ENCODE measurements at places on chromosomes 11 and 22.

DNA sequence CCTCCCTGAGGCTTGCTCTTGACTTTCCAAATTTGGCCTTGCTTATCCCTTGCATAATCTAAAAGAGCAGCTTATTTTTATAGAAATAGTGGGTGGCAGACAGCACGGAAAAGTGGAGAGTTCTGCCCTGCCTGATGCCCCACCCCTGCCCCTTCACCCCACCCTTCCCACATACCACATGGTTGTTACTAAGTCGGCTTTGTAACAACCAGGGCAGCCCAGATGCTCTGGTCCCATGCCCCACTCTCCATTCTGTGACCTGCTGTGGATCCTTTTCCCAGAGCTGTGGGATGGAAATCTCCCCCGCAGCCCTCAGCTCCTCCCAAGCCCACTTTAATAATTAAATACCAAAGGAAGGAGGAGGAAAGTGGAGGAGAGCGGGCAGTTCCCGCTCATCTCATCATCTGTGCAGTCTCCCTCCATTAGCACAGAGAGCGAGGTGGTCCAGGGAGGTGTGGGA is 10.9 kb downstream of the MRGPRF start:
- DNase-seq: no peak

DNA sequence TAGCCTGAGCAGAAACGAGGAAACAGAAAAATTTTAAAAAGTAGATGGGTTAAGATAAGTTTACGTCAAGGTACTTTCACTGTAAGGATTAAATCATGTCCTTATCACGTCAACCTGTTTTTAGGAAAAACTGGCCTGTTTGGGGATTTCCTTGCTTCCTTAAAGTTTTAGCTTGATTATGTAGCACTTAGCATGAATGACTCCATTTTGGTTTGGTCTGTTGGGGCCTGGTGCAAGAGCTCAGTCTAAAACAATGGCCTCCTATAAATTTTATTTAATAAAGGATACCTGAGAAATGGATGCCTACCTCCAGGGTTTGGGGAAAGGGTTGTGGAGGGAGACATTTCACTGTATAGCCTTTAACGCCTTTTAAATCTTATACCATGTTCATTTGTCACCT is 33.2 kb upstream of the CSTF3 start:
- DNase-seq: no peak

GRCh38 chr11:84929738-84930137 is 697.4 kb downstream of the DLG2 start:
- no peak for DNase-seq

DNA sequence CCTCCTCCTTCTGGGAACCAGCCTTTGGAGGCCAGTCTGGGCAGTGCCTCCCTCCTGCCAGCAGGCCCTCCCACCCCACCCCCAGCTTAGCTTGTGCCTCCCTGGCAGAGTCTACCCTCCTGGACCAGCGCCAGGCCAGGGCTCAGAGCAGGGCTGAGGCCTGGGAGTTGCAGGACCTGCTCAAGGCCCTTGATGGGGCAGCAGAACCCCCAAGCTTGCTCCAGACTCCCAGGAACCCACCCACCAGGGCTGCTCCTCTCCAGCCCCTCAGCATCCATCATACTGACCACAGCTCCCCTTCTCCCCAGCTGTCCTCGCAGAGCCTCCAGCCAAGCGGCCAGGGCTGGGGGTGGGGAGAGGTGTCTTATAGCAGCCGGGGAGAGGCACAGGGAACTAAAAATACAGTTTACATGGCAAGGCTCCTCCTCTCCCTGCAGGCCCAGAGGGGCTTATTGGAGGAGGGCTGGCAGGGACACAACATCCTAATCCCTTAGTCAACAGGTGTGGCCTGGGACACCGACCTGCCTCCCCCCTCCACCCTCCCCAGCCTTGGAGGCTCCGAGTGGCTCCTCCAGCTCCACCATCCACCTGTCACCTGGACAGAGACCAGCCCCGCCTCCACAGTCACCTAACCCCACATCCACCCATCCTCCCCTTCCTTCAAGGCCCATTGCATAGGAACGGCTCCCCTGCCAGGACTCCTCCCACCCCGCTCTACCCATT is 5.2 kb upstream of the MB start:
- no peak for DNase-seq

DNA sequence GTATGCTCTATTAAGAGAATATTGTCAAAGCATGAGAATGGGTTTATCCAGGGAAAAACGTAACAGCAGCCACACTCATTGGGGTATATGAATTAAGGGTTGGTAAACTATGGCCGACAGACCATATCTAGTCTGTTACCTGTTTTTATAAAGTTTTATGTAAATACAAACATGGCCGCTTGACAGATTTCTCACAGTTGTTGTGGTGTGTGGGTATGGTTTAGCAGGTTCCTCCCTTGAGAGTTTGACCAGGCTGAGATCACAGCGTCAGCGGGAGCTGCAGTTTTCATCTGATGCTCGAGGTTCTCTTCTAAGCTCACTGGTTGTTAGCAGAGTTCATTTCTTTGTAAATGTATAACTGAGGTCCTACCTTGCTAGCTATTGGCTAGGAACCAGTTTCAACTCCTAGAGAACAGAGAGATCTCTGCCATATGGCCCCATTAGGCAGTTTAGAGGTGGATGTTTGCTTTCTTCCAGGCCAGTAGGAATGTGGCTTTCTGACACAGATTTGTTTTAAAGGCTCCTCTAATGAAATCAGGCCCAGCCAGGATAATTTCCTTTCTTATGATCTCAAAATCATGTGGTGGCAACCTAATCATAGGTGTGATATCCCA is 45.5 kb upstream of the GRIK4 start:
- DNase-seq: no peak

DNA sequence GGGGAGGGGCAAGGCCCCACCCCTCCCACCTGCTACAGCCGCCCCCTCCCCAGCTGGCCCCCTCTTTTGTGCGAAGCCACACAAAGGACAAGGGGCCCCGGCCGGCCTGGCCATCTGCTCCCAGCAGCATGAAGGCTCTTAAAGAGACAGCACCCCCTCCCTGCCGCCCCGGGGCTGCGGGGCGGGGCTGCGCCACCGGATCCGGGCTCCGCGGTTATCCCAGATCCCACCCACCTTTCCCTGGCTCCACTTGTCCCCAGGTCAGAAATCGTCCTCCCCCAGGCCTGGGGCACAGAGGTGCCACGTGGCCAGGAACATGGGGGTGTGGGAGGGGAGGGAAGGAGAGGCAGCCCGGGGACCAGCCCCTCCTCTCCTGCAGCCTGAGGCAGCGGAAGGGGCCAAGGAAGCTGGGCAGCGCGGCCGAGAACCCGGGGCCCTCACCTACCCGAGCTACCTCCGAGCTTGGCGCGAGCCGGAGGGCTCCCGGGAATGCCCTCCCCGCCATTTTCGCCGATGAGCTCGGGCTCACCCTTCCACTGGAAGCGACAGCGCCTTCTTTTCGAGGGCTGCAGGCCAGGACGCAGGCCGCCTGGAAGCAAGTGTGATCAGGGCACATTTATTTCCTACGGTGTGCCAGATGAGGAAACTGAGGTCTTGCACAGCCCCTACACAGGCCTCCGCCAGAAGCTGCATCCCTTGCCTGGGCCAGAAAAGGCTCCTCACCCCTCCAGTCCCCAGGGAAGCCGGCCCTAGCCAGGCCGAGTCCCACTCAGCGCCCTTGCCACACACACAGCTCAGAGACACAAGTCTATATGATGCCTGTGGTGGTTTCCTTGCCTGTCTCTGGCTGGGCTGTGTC is 2.5 kb upstream of the RCOR2 start:
- DNase-seq: no peak

DNA sequence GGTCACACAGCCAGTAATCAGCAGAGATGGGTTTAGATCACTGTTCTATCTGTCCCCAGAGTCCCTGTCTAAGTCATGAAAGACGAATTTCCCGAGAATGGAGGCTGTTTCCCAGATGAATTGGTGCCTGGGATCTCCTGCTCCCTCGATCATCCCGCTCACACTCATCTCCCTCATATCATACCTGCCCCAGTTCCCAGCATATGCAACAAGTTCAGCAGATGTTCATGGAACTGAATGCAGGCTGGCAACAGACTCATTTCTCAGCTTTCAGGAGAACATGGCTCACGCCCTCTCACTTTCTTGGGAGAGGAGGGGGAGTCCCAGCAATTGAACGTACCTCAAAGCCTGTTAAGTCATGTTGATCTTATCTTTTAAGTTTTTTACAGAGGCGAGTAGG is 22.1 kb downstream of the CD6 start:
- no peak for DNase-seq

DNA sequence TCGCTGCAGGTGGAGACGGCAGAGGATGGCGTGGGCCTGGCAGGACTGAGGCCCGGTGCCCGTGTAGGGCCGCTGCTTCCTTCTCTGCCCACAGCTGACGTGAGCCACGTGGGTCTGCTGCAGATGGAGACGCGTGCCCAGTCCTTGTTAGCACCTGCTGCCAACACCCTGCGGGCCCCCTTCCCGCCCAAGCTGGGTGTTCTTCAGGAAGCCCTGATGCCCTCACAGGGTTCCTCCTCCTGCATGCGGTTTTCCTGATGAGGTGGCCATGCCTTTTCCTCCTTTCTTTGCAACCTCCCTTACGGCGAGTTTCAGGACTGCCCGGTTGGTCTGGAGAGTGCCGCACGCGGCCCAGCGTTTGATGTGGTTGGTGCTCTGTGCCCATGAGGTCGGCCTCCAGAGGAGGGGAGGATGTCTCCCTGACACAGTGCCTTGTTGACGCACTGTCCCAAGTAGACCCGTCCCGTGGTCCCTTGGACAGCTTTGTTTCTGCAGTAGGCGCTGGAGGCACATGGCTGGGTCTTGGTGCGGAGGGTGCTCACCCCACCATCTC is 44.7 kb downstream of the AP2A2 start:
- no peak for DNase-seq

DNA sequence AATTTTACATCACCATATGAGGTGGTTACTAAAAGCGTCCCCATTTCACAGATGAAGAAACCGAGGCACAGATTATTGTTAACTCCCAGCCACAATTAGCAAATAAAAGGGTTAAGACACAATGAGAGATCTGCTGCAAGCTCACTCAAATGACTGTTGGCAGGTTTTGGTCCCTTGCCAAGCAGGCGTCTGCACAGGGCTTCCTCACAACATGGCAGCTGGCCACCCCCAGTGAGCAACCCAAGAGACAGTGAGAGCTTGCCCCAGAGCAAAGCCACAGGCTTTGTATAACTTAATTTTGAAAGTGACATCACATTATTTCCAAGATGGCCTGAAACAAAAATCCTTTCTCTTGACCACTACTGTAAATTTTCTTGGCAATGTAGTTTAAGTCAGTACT is 217.6 kb downstream of the NTM start:
- DNase-seq: no peak

GRCh38 chr11:102575012-102575411 is 44.5 kb upstream of the MMP7 start:
- no peak for DNase-seq

DNA sequence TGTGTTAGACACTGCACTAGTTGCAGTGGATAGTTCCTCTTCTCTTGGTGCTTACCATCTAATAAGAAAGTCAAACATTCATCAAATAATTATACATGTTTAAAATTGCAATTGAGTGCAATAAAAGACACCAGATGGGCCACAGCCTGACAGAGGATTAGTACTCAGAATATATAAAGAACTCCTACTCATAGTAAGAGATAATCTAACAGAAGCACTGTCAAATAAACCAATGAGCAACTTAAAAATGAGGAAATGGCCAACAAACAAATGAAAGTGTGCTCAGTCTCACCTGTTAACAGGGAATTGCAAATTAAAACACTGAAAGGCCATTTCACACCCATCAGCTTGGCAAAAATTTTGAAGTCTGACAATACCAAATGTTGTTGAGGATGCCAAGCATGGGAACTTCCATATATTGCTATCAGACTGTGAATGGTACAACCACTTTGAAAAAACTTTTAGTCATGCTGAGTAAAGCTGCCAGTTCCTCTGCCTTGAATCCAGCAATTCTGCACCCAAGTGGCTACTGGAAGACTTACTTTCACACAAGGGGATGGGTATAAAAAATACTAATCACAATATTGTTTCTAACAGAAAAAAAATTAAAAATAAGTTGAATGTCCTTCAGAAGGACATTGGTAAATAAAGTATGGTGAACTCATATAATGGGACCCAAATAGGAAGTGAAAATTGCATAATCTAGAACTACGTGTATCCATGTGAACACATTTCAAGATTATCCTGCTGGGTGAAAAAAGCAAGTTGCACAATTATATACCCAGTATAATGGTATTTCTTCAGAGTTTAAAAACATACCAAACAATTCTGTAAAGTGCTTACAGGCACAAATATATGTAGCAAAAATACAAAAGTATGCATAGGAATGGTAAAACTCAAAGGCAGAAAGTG is 41.4 kb upstream of the CREB3L1 start:
- no peak for DNase-seq

DNA sequence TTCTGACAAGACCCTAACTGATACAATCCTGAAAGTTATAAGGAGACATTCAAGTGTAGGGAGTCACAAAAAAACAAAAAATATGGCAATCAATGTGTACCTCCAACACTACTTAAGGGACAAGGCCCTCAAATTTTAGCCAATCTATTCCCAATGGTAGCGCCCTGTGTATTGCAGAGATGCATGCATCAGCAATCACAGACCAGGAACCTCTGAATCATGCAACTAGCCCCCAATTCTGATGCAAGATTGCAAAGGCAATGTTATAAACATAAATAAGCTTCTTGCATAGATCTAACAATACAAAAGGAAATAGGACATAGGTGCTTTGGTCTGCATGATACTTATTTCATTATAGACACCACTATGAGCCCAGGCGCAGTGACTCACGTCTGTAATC is 29.7 kb upstream of the SIK2 start:
- no peak for DNase-seq
